CD4-positive, alpha-beta T cell treated with Interferon alpha-2 for 1 hour (primary cell): ENCODE measurements at places on chromosomes 2 and 18.

- no peak for DNase-seq
Measured at GRCh38 chr2:111209045-111209514, 88.4 kb downstream of the BCL2L11 start.

DNA sequence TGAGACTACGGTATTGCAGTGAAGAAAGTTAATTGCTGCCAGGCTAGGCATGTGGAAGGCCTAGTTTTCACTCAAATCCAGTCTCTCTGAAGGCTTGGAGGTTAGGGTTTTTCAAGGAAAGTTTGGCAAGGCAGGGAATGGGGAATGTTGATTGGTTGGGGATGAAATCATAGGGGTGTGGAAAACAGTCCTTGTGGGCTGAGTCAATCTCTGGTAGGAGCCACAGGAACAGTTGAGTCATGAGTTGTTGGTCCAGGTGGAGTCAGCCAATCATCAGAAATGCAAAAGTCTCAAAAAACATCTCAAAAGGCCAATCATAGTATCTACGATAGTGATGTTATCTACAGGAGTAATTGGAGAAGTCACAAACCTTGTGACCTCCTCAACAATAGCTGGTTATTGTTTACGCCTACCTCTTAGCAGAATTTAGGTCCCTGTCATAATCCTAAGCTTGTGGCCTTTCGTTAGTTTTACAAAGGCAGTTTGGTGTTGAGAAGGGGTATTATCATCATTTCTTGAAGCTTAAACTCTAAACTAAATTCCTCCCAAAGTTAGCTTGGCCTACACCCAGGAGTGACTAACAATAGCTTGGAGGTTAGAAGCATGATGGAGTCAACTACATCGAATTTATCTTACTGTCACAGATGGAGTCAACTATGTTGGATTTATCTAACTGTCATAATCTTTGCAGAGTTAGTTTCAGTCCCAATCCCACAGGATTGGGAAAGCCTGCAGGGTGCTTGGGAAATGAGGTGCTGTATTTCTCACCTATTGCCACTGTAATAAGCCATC is 33.7 kb upstream of the APCDD1 start:
- DNase-seq: no peak

GRCh38 chr18:997499-997898 is 92.8 kb downstream of the ADCYAP1 start:
- no peak for DNase-seq

- DNase-seq: no peak
Measured at GRCh38 chr2:151292141-151292540, 2.7 kb upstream of the NMI start.
